ENCODE measurements at places on chromosomes 3 and 15. TPM values are rescaled to one million over a fixed set of nuclear protein-coding genes. Genes with fewer than 3 reads are reported as not detected.

DNAJB11 gene
- total RNA-seq: 65.5 TPM

MKRN3 gene
- total RNA-seq: not detected

IGF1R gene
- total RNA-seq: 11.9 TPM

ETV5 gene
- 25.9 TPM for total RNA-seq

IMP3 gene
- 116 TPM for total RNA-seq

GOLGA8H gene
- total RNA-seq: 0.60 TPM

ZDHHC3 gene
- 58.4 TPM for total RNA-seq

CP gene
- total RNA-seq: not detected

EAF2 gene
- 1.3 TPM for total RNA-seq

PTH1R gene
- total RNA-seq: not detected

LSMEM2 gene
- not detected for total RNA-seq

TRIM59 gene
- total RNA-seq: 28.0 TPM

MCTP2 gene
- 0.67 TPM for total RNA-seq

TUSC7 gene
- not detected for total RNA-seq

TYRO3 gene
- 5.4 TPM for total RNA-seq

CACNA2D3 gene
- not detected for total RNA-seq

SLC28A2 gene
- total RNA-seq: not detected

MTMR10 gene
- 49.4 TPM for total RNA-seq

PPP1R14D gene
- not detected for total RNA-seq

SLITRK3 gene
- not detected for total RNA-seq

LRRC34 gene
- 3.2 TPM for total RNA-seq

ZNF280D gene
- total RNA-seq: 13.4 TPM

SAMMSON gene
- not detected for total RNA-seq

Measured in mammary microvascular endothelial cell (primary cell).